ENCODE measurements at places on chromosomes 5 and 9.

GRCh38 chr9:76022317-76022716 lies 131.8 kb downstream of the PCSK5 start:
- no peak for DNase-seq

DNA sequence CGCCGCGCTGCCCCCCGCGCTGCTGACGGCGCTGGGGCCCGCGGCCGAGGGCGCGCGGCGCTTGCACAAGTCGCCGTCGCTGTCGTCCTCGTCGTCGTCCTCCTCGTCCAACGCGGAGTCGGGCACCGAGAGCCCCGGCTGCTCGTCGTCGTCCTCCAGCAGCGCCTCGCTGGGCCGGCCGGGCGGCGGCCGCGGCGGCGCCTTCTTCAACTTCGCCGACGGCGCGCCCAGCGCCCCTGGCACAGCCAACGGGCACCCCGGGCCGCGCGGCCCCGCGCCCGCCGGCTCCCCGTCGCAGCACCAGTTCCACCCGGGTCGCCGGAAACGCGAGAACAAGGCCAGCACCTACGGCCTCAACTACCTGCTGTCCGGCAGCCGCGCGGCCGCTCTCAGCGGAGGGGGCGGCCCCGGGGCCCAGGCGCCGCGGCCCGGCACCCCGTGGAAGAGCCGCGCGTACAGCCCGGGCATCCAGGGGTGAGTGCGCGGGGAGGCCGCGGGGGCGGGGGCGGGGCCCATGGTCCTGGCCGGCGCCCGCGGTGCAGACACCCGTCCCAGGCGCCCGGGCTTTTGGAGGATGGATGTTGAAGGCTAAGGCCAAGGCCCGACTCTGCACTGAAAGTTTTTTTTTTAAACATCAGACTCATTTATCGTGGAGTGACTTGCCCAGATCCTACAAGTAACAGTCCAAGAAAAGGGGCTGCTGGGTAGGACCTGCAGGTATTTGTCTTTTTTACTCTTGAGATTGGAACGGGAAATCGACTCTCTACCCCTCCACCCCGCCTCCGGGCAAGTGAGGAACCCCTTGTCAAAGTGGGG lies 1.2 kb downstream of the TENT4A start:
- DNase-seq, result no peak

- DNase-seq, result no peak
These were observed 169.1 kb downstream of the YTHDC2 start for GRCh38 chr5:113682497-113683136.

DNA sequence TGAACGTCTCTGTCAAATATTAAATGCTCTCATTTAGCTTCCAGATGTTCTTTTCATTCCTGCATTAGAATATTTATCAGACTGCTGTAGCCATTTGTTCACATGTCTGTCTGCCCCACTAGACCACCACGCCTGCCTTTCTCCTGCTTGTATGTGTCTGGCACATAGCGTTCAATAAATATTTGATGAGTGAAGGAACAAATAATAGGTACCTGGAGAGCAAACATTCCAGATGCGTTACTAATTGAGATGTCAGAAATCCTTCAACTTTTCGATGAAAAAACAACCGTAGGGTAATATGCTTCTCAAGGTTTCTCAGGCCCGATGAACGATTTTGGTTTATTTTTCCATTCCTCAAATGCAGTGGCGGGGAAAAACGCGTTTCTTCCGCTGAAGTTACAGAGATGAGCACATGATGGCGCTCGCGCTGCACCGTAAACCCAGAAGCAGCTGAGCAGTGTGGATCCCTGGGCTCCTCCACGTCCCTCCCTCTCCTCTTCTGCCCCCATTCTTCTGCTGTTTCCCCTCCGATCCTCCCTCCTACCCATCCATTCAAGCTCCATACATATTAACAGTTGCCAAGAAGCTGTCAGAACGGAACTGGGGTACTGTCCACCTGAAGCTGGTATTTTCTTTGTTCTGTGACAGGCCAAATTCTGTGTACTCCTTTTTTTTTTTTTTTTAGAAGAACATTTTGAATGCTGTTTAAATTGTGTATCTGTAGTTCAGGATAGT lies 245.4 kb downstream of the MPDZ start:
- no peak for DNase-seq

GRCh38 chr5:83957188-83957587 lies 236.5 kb upstream of the HAPLN1 start:
- DNase-seq, result no peak

DNA sequence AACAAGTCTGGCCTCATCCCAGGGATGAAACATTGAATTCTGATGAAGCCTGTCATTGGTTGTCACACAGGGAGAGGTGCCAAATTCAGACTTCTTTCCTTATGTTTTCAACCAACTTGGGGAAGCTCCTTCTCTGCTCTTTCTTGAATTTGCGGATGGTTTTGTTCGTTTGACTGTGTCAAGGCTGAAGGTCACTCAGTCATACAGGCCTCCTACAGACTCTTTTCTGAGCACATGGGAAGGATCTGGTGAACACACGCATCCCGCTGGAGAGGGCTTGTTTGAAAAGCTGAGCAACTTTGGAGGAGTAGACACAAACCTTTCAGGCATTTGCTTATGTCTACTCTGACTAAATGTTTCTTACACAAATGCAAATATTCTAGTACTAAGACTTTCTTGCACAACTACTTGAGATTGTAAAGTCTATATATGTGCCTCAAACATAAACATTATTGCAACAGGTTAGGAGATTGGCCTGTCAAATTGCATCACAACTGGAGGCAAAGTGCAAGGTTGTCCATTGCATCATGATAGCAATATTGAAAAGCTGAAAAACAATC lies 151.5 kb upstream of the NR3C1 start:
- no peak for DNase-seq

- no peak for DNase-seq
These were observed 88.2 kb upstream of the OSMR start for GRCh38 chr5:38757451-38758245.

DNA sequence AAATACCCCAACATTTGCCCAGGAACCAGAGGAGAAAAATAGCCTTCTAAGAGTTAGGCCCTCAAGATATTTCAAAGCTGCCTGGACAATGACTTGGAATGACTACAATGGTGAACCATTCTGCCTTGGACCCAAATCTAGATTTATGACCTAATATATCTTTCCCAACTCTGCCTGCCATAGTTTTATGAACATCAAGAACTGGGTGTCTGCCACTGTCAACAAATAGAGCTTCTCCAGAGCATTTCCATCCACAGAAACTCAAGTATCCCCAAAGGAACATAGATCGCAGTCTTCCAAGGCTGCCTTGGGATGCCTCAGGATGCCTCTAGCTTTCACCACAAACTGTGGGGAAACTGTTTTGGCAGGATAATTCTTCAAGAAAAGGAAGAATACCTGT lies 48.2 kb upstream of the NFIB start:
- DNase-seq, result no peak

DNA sequence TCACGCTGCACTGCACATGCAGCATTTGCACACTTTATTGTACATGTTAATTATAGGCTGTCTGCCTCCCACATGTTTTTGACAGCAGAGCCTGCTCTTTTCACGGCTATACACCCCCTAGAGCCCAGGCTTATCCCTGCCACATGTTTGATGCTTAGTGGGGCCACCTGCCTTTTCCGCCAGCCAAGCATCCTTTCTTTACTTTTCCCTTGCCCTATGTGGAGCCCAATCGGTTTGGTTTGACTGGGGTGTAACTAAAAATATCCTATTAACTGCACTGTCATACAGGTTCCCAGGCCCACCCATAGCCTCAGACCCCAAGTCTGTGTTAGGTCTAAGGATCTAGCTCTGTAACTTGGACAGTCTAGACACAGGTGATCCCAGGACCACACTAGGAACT lies 18.9 kb upstream of the S1PR3 start:
- no peak for DNase-seq

GRCh38 chr5:95821110-95822021 lies 1.2 kb downstream of the GLRX start:
- no peak for DNase-seq

DNA sequence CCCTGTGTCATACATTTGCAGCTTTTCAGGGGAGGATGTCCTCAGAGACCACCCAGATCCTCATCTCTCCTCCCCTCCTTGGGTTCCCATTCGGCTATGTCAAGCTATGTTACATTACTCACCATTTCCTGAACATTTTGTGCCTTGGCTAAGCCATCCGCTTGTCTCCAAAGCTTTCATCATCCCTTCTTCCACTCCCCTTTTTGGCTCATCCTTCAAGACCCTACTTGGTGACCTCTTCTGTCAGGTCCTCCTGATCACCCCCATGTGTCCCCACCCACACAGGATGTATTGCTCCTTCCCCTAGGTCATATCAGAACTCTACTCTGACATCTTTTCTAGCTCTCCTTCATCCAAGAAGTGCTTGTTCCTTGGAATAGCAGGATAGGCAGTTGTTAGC lies 81.8 kb downstream of the BOD1 start:
- DNase-seq, result no peak

DNA sequence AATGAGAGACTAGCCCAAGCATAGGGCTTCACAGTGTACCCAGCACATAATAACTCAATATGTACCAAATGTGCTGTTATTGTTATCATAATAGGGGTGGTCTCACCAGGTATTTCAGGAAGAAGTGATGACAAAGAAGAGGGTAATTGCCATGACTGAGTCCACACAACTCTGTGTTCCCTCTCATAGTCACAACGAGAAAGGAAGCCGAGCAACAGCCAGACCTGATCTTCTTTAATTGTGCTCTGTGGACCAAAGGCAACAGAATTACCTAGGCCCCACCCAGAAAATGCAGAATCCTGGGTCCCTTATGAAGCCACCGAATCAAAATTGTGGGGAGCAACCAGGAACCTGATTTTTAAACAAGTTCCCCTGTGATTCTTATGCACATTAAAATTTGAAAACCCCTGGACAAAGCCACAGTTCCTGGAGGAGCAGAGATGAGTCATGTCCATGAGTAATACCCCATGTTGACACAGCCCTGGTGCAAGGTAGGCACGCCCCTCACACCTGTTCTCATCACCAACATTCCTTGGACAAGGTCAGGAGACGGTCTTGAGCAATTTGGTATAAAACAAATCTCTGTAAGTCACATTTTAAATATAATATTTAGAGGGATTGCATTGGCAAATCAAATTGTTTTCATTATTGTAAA lies 5.2 kb downstream of the FGF1 start:
- DNase-seq, result no peak

DNA sequence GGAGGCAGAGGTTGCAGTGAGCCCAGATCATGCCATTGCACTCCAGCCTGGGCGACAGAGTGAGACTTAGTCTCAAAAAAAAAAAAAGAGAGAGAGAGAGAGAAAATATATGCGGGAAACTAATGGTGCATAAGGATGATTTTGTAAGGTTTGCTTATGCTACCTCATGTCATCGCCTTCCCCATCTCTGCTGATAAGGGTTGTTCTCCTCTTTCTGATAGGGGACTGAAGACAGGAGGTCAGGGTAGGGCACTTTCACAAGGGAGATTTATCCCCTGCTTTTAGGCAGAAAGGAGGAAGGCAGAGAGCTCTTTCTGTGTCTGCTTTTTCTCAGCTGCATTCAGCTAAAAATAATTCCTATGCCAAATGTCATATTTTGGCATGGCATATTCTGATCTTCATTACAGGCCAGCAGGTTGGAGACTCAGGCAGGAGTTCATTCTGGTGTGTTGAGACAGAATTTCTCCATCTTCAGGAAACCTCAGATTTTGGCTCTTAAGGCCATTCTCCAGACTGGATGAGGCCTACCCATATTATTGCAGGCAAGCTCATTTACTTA lies 220.2 kb downstream of the AUH start:
- no peak for DNase-seq

DNA sequence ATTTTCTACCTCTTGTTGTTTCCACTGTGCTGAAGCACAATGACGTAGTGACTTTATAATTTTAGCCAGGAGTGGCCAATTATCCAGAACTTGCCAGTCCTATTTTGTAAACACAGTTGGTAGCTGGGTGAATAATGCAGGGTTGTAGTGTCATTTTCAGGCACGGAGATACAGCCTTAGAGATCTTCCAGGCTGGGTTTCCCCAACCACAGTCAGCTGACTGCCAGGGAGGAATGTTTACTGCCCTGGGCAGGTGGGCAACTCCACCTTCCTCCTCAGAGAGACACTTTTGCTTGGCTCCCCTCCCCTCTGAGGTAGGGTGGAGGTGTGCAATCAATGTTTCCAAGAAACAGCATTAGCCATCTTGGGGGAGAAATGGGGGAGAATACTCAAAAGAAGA lies 228.1 kb upstream of the NR4A3 start:
- DNase-seq, result no peak

- no peak for DNase-seq
These were observed 6.4 kb upstream of the TOR4A start for GRCh38 chr9:137270929-137271695.

DNA sequence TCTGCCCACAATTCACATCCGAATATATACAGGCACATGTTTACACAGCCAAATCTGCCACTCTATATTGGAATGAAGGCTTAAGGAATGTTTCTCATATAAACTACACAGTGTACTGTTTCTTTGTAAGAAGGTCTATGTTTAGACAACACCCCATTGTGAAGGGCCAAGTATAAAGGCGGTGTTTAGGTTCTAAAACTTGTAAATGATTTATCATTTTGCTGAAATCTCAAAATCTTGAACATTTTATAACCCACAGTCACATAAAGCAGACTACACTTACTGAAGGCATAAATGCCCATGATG lies 94.0 kb downstream of the ZNF608 start:
- no peak for DNase-seq

- DNase-seq, result no peak
These were observed 7.9 kb downstream of the BTNL9 start for GRCh38 chr5:181047921-181048320.

GRCh38 chr5:141771562-141771961 lies 89.5 kb upstream of the ARAP3 start:
- no peak for DNase-seq

DNA sequence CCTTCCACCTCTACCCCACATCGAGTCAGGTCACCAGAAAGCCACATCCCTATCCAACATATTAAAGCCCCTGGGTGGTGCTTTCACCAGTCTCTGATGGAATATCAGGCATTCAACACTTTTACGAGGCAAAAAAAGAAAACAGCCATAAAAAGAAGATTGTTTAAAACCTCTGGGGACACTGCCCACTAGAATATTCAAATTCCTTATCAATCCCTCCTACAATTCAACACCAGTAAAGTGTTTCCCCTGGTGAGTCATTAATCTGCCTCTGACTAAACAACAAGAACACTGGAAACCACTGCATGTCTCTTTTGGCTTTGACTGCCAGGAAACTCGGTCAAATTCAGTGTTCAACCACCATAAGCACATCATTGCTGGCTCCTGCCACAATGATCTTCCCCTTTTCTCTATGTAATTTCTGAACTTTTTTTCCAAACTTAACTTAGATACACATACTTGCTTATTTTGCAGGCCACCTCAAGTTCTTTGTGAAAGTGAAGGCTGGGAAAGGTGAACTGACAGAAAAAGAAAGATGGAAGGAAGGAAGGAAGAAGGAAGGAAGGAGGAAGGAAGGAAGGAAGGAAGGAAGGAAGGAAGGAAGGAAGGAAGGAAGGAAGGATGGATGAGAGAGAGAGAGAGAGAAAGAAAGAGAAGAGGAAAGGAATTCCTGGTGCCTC lies 105.3 kb downstream of the PAX5 start:
- DNase-seq, result no peak
